ENCODE measurements at places on chromosomes 12 and 14.

DNA sequence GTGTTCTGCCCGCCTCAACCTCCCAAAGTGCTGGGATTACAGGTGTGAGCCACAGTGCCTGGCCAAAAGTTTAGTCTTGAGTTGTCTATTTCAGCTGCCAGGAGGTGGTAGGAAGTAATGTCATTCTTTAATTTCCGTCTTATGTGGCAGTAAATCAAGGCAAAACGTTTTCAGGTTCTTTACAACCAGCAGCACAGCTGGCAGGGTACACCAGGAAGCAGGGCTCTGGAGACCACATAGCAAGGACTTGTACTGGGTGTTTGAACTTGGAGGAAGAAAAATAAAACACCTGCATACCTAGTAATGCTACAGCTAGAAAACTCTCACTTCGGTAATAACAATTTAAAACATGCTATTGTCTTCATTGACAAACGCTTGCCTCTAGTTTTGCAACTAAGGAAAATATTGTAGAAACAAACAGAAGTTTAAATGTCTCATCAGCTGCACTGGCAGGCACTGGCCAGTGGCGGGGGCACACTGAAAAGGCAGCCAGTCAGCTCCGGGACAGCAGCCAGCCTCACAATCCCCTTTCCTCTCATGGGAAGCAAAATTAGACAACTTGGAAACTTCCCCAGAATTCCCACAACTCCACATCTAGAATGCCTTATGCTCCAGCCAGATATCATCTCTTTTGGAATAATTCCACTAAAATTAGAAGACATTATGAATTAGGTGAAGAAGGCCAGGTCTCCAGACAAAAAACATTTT is 72.2 kb downstream of the CLIP1 start:
- no peak for DNase-seq

DNA sequence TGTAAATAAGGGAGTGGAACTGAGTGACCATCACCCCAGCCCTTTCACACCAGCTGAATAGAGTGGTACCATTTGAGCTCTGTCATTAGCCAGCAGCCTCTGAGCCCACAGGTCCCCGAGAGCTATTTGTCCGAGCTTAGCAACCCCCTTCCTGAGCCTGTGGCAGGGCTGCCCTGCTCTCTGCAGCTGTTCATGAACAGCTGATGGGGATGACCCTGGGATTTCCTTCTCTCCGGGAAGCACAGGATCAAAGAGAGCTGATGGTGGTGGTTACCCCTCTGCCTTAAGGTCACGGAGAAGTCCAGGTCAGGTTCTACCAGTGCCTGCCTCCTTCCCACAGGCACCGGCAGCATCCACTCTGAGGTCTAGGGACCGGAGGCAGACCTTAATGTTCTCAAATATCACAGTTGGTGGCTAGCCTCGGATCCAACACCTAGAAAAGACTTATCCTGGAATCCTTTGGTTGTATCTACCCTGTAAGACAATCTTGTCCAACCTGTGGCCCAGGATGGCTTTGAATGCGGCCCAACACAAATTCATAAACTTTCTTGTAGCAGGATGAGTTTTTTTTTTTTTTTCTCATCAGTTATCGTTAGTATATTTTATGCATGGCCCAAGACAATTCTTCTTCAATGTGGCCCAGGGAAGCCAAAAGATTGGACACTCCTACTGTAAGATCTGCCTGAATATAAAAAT is 81.1 kb downstream of the ESRRB start:
- no peak for DNase-seq

- DNase-seq = peak; percentile 47
Measured at GRCh38 chr14:91350813-91351511, 66.7 kb downstream of the CCDC88C start.

DNA sequence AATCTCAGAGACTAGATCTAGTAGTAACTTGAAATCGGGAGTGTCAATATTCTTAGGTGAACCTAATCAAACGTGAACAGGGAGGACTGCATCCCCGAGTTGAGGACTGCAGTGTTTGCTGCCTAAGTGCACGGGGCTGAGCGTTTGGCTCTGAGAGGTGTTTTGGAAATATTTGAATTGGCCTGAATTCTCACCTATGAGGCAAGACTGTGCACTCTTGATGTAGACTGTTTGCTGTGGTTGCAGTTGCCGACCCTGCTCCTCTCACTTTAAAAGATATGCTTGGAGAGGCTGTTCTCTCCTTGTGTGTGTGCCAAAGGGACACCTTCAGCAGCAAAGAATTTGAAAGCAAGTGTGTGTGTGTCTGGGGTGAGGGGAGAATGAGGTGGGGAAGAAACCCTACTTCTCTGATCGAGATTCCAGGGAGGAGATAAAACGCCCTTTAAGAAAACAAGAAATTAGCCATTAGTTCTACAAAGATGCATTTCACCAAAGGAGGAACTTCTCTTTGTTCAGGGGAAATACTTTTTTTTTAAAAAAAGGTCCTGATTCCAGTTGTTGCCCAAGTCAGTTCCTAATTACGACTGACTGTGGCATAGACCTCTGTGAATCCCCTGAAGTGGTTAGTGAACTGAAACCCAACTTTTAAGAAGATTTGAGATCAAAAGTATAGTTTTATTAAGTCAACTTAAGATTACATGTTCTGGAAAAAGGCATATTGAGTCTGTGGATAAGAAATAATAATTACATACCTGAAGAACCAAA is 106.6 kb downstream of the DYRK2 start:
- DNase-seq = no peak

GRCh38 chr12:52582971-52583456 is 9.4 kb upstream of the KRT74 start:
- DNase-seq = peak; percentile 68

GRCh38 chr12:119712721-119713120 is 44.8 kb downstream of the PRKAB1 start:
- DNase-seq = no peak

DNA sequence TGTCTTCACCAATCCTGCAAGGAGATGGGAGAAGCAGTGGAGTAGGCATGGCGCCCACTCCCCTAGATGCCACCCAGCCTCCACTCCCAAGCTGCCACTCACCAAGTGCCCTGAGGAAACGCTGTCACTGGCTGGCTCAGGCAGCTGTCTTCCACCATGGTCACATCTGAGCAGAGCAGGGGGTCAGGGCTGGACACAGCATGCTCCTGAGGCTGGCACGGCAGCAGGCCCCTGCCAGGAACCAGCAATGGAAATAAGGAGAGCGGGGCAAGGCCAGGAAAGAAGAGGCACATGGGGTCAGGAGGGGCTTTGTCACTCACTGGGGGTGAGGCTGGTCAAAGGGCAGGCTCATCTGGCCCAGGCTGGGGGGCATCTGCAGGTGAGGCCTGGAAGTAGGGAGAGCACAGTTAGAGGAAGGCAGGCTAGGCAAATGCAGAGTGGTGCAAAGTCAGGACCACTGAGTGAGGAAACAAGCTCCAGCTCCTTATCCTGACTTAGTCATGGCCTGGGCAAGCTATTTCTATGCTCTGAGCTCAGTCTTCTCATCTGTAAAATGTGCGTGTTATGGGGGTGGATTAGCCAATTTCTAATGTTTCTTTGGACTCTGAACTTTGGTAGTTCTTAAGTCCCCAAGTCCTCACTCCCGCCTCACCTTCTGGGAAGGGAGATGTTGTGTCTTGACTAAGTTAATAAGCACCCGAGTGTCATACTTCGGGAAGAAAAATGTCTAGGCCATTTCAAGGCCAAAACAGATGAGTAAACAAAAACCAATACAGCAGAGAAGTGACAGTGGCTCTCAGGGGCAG is 8.0 kb downstream of the NAB2 start:
- DNase-seq = no peak

GRCh38 chr14:35351897-35352273 is 52.7 kb downstream of the NFKBIA start:
- DNase-seq = no peak

DNA sequence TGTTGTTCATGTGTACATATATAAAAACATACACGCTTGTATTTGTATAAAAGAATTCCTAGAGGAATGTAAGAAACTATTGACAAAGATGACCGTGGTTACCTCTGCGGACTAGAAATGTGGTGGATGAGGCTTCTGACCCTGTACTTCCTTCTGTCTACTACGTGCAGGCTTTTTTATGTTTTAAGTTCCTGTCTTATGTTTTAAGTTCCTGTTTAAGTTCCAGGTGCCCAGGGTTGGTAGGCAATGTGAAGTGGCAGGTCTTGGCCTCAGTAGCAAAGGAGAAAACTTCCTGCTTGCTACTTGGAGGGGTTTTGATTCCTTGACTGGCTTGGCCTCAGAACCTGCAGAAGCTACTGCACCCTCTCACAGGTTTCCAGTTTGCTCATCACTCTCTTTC is 11.6 kb downstream of the POMT2 start:
- DNase-seq = no peak

GRCh38 chr14:102050026-102050405 is 36.8 kb downstream of the HSP90AA1 start:
- DNase-seq = no peak

GRCh38 chr12:79266343-79267144 is 402.0 kb downstream of the SYT1 start:
- DNase-seq = no peak

DNA sequence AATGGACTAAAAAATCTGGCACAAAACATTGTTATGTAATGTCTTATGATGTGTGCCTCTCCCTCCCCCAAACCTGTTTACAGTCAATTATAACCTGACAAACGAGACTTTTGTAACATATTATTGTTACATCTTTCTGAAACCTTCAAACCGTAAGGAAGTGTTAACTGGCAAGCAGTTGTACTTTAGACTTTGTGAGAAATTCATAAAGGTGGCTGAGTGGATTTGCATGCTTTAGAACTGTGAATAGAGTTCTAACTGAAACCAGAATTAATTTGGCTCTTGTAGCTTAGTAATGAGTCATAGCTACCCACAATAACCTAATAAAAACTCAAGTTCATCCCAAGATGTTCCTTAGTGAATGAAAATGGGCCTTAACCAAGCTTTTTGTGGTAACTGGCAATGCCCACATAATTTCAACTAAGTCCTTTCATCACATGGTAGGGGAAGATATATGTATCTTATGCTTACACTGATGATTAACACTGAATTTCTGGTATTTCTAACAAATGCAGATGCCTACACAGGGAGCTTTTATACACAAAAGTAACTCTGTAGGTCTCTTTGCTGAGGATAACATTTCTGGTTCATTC is 29.7 kb downstream of the RAD9B start:
- DNase-seq = no peak

DNA sequence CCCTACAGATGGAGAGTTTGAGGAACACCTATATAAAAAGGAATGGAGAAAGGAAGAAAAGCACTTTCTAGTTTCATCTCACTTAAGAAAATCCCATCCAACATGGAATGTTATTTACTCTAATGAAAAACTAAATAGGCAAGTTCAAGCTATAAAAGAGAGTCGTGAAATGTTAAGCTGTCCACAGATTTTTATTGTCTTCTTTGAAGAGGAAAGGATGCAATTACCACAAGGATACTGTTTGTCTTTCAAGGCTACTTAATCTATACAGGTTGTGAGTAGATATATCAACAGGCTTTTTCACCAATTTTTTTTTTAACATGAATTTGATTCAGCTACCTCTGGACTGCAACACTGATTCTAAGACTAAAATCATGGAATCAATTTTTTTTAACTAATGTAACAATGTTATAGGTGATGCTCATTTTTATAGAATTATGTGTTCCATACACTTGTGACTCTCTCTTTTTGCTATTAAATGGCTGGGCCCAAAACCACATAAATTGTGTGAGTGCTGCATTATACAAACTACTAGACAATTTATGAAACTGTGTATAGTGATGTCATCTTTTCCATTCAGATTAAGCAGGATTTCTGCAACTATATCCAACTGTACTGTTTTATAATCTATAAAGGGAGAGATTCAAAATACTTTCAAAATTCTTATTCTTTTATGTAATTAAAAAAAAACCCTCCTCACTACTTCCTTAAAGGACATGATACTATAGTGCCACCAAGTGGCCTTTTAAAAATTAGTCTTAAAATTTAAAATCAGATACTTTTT is 26.8 kb upstream of the BMAL2 start:
- DNase-seq = no peak

DNA sequence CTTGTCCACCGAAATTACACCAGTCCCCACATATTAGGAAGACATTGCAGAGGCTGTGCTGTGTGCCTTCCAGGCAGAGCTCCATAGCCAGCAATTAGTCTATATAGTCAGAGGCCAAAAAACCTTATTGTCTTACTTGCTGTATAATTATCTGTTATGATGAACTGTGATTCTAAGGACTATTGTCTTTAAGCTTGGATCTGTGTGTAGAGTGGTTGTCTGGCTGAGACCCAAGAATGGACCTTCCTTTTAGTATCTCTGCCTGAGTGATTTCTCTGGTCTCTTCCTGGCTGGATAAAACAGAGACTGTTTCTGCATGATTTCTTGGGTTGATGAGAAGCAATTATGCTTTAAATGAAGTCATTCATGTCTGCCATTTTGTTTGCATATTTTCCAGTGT is 465.3 kb downstream of the PRKD1 start:
- no peak for DNase-seq

DNA sequence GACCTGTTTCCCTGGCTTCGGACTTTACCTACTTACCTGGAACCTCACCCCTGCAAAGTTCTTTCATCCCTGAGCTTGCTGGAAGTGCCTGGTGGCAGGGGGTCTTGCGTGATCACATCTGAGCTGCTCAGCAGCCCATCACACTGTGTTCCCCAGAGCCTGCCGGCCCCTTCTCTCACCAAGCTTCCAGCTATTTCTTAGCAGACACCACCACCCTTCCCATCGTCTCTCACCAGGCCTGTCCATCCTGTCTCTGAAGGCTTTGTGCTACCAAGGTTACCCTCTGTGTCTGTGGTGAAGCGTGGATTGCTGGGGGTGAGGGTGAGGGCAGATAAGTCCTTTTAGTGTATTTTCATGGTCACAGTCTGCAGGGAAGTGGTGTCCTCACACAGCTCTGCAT is 78.8 kb upstream of the NRXN3 start:
- no peak for DNase-seq

- DNase-seq = no peak
Measured at GRCh38 chr12:32486158-32486557, 86.8 kb downstream of the FGD4 start.

DNA sequence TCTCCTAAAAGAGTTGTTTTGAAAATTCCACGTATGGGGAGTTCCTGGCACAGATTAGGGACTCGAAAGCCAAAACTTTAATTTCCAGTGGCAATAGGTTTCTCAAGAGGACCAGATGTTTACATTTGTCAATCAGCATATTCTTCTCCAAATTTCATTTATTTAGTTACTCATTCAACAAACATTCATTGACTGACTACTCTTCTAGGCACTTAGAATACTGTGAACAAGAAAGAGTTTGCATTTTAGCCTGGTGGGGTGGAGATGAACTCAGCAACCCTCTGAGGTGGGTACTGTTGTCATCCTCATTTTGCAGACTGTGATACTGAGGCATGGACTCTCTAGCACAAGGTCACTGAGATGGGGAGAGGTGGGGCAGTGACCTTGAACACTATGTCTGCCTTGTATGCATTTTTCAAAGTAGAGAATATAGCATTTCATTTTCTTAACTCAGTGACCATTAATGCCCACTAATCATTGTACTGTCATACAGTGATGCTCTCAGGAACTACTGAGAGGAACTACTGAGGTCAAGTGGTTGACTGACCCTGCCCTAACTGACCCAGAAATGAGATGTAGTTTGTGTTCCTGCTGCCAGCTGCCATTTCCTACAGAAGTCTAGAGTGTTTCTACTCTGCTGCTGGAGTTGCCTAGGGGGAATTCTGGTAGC is 2.2 kb downstream of the L3HYPDH start:
- DNase-seq = no peak

Measured in CD8-positive, alpha-beta memory T cell (primary cell).